ENCODE measurements at places on chromosomes 7 and 10. TPM values are rescaled to one million over a fixed set of nuclear protein-coding genes. Genes with fewer than 3 reads are reported as not detected.

The PLXNA4 gene
- total RNA-seq, result 6.2 TPM

The HACD1 gene
- 37.5 TPM for total RNA-seq

The AKR1C4 gene
- total RNA-seq, result not detected

The SNX13 gene
- 18.5 TPM for total RNA-seq

The RASA4 gene
- total RNA-seq, result 5.4 TPM

The NRCAM gene
- not detected for total RNA-seq

The HECW1 gene
- 15.6 TPM for total RNA-seq

The PEX1 gene
- 11.0 TPM for total RNA-seq

The PRTFDC1 gene
- total RNA-seq, result 15.3 TPM

DNA sequence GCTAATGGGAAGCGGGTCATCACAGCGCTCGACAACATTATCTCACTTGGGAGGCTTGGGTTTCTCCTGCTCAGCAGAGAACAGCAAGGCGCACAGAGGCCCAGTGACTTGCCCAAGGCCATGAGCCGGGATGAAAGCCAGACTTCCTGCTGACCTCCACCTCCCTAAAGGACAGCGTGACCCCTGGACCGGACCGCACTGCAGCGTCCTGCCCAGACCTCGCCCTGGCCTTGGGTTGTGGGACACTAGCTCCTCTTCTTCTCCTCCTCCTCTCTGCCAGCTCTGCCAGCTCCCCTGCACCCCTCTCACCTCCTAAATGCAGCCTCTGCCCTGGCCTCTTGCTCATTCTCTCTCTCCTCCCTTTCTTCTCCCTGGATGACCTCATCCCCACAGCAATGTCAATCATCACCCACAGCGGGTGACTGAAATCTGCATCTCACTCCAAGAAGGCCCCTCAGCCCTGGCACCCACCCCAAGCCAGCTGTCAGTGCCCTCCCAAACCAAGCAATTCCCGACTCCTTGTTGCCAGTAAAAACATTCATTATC is 19.4 kb downstream of the SPOCK2 start:
- peak; percentile 33 for DNase-seq

DNA sequence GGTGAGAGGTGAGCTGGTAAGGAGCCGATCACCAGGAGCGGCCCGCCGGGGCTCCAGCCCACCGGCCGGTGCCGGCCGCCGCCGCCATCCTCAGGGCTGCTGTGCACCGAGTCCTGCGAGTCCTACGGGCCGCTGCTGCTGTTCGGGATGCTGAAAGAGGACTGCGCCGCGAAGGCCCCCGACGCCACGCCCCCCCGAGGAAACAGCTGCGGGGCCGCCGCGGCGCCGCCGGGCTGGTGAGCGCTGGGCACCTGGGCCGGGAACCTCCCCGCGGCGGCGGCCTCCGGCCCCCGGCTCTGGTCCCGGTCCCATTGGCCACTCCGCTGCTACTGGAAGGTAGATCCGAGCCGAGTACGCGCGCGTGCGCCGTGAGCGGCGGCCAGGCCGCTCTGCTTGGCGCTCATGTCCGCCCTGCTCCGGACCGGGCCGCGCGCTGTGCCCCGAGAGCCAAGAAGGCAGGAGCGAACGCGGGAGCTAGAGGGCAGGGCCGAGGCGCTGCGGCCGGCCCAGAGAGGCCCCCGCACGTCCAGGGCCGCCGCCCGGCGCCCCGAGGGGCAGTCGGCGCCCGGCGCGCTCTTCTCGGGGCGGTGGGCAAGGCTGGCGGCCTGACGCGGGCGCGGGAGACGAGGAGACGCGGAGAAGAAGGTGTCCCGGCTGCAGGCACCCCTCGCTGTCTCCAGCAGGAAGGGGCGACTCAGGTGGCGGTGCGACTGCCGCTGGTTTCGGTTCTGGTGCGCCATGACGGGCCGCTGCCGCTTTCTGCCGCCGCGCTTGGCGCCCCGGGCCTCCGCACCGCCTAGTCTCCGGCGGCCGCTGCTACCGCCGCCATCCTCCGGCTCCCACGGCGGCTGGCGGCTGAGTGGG is 121.3 kb upstream of the WIPF3 start:
- DNase-seq, result peak; percentile 73

GRCh38 chr10:4176500-4177281 is 391.7 kb upstream of the KLF6 start:
- no peak for DNase-seq

GRCh38 chr7:130987092-130987491 is 253.1 kb upstream of the KLF14 start:
- no peak for DNase-seq

- DNase-seq, result no peak
These were observed 135.1 kb downstream of the VPS50 start for GRCh38 chr7:93367254-93367653.

DNA sequence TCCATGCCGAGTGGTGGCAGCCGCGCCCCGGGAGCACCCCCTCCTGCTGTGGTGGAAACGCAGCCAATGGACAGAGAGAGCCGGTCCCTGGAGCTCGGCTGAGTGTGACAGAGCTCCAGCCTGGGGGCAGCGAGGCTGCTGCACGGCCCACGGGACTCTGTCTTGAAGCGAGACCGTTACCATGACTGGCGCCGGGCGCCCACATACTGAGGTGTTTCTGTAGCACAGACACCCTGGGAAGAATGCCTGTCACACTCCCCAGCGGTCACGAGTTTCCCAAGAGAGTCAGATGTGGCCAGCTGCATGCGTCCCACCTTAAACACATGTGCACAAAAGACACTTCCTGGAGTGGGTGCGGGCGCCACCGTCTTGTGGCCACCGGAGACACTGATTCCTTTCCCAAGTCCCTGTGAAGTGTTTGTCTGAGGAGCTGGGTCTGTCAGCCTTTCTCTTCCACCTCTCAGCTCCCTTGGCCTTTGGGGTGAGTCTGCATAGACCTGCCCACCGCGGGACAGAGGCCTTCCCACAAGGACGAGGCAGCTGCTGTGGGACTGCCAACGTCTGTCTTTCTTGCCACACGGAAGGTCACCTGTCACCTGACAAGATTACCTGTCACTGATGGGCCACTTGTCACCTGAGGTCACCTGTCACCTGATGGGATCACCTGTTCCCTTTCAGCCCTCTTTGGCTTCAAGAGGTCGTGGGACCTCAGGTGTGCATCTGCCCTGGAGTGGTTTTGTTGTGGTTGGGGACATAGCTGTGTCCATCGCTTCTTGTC is 94.6 kb downstream of the DNAJB6 start:
- no peak for DNase-seq

- peak; percentile 89 for DNase-seq
These were observed 5.6 kb downstream of the AVL9 start for GRCh38 chr7:32500922-32501341.

DNA sequence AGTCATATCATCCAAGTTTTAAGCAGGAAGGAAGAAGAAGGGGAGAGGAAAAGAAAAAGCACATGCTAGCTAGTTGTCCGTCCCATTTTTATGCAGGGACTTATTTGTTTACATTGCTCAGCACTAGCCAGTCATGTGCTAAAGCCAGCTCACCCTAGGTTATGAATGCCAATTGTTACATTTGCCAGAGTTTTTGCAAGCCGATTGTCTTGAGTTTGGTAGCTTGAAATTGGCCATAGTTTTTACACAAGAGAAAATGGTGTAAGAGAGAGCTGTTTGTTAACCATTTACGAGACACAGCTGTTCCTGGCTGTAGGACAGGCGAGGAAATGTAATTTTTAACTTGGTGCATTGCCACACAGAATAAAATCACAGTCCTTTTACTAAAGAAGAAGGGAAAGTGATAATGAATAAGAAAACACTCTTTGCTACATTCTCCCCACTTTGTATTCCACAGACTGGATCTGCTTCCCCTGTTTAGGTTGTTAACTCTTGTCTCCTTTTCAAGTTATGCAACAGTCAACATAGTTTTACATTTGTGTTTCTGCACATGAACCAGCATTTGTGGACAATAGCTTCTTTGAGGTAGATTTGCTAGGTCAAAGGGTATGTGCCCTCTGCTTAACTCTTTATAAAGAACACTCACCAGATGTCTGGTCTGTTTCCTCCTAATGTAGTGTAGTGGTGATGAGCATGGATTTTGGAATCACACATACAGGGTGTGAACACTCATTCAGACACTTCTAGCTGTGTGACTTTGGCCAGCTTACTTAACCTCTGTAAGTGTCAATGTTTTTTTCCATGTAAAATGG is 357.2 kb downstream of the LRMDA start:
- DNase-seq, result peak; percentile 42

GRCh38 chr7:115593111-115593510 is 437.5 kb downstream of the TFEC start:
- DNase-seq, result no peak

GRCh38 chr10:132916421-132916841 is 25.9 kb downstream of the CFAP46 start:
- no peak for DNase-seq

DNA sequence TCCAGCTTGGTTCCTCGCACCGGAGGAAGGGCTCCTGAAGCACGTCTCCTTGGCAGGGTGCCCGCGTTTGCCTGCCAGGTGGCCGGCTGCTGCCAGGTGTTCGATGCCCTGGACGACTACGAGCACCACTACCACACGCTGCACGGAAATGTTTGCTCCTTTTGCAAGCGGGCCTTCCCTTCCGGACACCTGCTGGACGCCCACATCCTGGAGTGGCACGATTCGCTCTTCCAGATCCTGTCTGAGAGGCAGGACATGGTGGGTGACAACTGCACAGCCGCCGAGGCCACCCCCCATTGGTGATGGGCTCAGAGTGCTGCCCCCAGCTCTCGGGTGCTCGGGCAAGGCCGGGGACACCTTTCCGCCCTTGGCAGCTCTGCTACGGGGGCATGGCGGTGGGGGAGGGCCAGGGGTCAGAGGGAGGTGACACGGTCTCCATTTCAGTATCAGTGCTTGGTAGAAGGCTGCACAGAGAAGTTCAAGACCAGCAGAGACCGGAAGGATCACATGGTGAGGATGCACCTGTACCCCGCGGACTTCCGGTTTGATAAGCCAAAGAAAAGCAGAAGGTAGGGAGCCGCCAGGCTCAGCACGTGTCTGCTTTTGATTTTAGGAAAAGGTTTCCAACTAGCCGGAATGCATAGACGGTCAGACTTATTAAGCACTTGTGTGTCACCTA is 1.1 kb downstream of the ZNF511 start:
- DNase-seq, result no peak

- no peak for DNase-seq
These were observed 152.9 kb downstream of the CYP26A1 start for GRCh38 chr10:93226619-93227018.

DNA sequence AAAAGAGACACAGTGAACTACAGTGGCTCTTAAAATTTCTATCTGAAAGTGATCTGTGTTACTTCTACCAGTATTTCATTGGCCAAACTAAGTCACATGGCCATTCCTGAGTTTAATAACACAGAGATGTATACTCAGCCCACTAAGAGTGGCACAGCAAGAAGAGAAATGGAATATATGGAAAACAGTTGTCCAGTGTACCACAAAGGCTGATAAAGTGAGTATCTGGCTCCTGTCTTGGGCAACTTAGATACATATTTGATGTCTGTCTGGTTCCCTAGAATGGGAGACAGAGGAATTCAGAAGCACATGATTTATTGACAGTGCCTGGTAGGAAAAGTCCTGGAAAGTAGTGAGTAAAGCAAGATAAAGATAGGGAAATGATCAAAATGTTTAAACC is 10.1 kb upstream of the PON1 start:
- DNase-seq, result no peak

DNA sequence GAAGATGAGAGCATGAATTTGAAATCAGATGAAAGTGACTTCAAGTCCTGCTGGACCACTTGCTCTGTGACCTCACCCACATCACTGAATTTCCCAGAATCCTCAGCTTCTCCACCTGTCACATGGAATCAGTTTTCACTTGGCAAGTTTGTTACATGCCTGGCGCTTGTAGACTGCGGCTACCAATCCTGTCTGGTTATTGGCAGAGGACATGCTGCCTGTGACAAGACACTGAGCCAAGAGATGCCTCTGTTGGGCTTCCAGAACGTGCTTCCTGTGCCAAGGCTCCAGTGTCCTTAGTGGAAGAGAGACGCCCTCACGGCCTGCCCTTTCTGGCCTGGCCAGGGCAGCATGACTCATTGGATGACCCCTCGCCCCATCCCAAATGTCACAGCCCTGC is 4.4 kb upstream of the MYL10 start:
- DNase-seq, result no peak

DNA sequence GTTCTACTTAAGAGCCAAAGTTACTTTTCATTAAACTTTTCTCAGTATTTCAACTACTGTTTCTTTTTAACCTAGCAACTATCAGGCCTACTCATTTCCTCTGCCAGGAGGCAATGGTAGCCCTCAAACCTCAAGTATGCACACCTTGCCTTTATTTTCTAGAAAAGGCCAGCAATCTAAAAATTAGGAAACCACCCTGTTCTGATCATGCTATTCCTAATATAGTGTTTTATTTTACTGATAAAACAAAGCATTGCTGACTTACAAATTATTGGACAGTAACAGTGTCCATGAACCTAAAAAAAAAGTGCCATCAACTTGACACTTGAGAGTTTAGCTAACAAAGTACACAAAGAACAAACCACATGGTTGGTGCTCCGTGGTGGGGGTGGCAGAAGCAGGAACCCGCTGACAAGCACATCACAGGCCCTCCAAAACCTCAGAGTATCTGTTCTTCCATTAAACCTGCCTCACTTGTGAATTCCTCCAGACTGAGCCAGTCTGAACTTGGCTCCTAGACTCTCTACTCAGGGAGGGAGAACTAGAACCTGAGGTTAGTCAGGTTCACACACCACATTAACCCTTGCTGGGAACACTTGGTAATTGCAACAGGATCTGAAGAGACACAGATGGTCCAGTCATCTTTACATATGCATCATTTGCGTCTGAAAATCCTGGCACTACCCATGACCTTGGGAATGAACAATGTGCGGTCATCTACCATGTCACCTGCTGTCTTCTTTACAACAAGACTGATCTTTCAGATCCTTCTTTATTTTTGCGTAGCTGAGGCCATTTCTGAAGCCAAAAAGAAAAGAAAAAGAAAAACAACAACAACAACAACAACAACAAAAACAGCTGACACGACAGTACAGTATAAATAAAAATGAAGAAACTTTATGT is 31.9 kb downstream of the PIP4K2A start:
- DNase-seq, result peak; percentile 81

- no peak for DNase-seq
These were observed 9.7 kb upstream of the MACC1 start for GRCh38 chr7:20226860-20227259.

DNA sequence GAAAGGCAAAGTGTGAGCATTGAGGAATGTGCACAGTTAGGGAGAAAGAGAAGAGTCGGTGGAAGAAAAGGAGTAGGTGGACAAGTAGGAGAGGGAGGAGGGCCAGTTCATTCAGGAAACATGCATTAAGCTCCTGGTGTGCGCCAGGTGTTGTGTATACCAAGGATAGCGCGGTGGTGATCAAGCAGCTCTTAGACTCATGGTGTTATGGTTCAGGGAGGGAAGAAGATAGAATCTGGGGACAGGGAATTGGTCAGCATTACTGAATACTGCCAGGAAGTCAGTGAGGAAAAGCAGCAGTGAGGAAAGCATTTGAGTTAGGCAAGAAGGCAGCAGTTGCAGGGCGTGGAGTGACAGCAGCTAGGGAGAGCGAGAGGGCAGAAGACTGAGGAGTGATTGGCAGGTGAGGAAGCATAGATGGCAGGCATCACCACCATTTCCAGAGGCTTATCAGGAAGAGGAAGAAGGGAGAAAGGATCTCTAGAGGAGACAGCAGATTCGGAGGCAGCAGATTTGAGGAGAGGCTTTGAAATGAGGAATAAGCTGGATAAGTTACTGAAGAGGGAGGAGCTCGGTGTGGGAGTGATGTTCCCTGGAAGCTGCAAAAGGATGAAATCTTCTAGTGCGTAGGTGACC is 265.6 kb downstream of the GFRA1 start:
- DNase-seq, result no peak

GRCh38 chr7:158508802-158509385 is 78.7 kb downstream of the PTPRN2 start:
- DNase-seq, result no peak
